ENCODE measurements at places on chromosomes 2 and 18. TPM values are rescaled to one million over a fixed set of nuclear protein-coding genes. Genes with fewer than 3 reads are reported as not detected.

MGAT4A gene
- 4.8 TPM for polyA plus RNA-seq

MOGAT1 gene
- 0.31 TPM for polyA plus RNA-seq

LONRF2 gene
- 1.2 TPM for polyA plus RNA-seq

GLB1L gene
- polyA plus RNA-seq: 4.4 TPM

OTOF gene
- polyA plus RNA-seq: 15.7 TPM
